ENCODE measurements at places on chromosomes 16 and 17. TPM values are rescaled to one million over a fixed set of nuclear protein-coding genes. Genes with fewer than 3 reads are reported as not detected.

Gene G6PC1
- total RNA-seq: not detected

- peak overlapping the region; percentile 92 for H3K4me3 ChIP-seq
- no peaks in the 10 kb centered on the region for H3K27me3 ChIP-seq
- H3K4me1 ChIP-seq: peaks cover 13% of the 10 kb centered on the region
- H3K27ac ChIP-seq: peak overlapping the region; percentile 76
Measured at GRCh38 chr16:1781758-1782407, 488 bp downstream of the SPSB3 start.

DNA sequence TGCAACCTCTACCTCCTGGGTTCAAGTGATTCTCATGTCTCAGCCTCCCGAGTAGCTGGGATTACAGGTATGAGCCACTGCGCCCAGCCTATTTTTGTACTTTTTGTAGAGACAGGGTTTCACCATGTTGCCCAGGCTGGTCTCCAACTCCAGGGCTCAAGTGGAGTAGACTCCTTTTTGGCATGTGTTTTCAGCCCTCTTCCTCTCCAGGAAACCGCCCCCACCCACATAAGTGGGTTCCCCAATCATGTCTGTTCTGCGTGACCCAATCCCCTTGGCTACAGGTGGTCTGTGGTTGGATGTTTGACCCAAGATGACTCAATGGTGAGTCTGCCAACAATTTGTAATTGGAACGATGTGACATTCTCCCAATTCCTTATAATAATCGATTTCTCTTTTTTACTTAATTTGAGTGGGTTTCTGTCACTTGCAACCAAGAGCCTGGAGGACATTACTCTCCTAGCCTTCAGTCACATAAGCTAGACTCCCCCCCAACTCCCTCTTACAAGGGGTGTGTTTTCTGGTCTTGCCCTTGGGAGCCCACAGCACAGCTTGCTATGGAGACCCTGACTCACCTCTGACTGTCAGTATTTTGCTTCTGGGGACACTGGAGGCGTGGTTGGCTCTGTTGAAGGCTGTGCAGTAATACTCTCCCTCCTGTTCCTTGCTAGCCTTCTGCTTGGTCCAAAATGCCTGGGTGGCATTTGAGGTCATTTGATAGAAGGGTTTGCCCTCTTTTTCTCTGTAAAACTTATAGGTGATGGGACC lies 34.9 kb downstream of the PECAM1 start:
- H3K4me1 ChIP-seq: no peaks in the 10 kb centered on the region
- no peak overlapping the region for H3K4me3 ChIP-seq
- DNase-seq: no peak
- no peaks in the 10 kb centered on the region for H3K27me3 ChIP-seq
- peak overlapping the region; percentile 1 for H3K27ac ChIP-seq

GRCh38 chr17:76137001-76137350 lies 4.1 kb downstream of the FOXJ1 start:
- no peaks in the 10 kb centered on the region for H3K27me3 ChIP-seq
- no peak overlapping the region for H3K27ac ChIP-seq
- no peaks in the 10 kb centered on the region for H3K36me3 ChIP-seq
- no peak overlapping the region for H3K4me3 ChIP-seq
- no peak for DNase-seq
- H3K4me1 ChIP-seq: peaks cover 7% of the 10 kb centered on the region

DNA sequence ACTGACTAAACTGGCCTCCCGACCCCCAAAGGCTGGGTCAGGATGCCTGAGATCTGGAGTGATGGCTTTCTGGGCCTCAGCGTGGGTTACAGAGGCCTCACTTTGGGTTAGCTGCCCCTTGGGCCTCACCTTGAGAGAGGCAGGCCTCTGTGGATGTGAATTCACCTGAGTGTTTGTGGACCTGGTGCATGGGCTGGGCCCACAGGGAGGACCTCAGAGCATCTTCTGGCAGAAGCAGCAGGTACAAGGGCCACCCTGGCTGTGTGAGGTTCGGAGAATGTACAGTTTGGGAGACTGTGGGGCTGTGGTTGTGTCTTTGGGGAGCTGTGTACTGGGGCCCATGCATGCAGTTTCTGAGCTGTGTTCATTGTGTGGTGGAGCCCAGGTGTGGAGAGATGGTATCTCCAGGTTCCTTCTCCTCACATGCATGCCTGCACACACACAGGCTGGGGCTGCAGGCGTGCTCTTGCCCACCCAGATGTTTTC lies 18.3 kb downstream of the RARA start:
- peak overlapping the region; percentile 91 for H3K27ac ChIP-seq
- H3K36me3 ChIP-seq: no peaks in the 10 kb centered on the region
- peaks cover 92% of the 10 kb centered on the region for H3K4me1 ChIP-seq
- DNase-seq: no peak
- peak overlapping the region; percentile 47 for H3K4me3 ChIP-seq
- no peaks in the 10 kb centered on the region for H3K27me3 ChIP-seq

- H3K27ac ChIP-seq: no peak overlapping the region
- H3K27me3 ChIP-seq: no peaks in the 10 kb centered on the region
- no peaks in the 10 kb centered on the region for H3K4me1 ChIP-seq
- no peaks in the 10 kb centered on the region for H3K36me3 ChIP-seq
- DNase-seq: no peak
- no peak overlapping the region for H3K4me3 ChIP-seq
Measured at GRCh38 chr16:56767024-56767423, 37.1 kb downstream of the NUP93 start.

Measured in naive thymus-derived CD4-positive, alpha-beta T cell (primary cell).